ENCODE measurements at places on chromosomes 13 and 19.

- DNase-seq, result no peak
Observed at GRCh38 chr13:73513751-73514150, 454.9 kb downstream of the KLF5 start.

DNA sequence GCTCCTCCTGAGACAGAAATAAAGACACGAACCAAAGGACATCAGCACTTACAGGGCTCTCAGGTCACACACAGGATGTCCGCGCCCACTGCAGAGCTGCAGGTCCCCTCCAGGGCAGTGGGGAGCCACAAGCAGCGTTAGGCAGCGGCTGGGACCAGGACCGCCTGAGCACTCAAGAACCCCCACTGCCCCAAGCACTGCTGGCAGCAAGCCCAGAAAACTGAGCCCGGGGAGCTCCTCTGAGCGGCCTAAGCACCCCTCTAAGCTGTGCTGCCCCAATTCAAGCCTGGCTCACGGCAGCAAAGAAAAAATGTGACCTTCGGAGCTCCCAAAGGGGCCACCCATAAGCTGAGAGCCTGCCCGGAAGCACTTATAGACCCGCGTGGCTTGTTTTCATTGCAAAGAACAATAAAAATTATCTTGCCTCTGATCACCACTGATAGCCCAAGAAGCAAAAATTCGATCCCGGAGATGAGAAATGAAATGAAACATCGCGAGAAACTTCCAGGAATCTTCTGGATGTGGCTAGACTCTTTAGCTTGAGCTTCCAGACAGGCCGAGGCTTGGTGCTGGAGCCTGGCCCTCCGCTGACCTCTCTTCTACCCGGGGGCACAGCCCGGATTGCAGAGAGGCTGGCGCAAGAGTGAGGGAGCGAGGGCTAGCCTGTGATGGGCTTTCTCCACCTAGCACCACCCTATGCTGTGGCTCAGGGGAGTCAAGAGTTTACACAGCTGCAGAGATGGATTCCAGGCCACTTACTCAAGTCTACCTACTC lies 6.3 kb downstream of the DPP9 start:
- DNase-seq, result no peak

DNA sequence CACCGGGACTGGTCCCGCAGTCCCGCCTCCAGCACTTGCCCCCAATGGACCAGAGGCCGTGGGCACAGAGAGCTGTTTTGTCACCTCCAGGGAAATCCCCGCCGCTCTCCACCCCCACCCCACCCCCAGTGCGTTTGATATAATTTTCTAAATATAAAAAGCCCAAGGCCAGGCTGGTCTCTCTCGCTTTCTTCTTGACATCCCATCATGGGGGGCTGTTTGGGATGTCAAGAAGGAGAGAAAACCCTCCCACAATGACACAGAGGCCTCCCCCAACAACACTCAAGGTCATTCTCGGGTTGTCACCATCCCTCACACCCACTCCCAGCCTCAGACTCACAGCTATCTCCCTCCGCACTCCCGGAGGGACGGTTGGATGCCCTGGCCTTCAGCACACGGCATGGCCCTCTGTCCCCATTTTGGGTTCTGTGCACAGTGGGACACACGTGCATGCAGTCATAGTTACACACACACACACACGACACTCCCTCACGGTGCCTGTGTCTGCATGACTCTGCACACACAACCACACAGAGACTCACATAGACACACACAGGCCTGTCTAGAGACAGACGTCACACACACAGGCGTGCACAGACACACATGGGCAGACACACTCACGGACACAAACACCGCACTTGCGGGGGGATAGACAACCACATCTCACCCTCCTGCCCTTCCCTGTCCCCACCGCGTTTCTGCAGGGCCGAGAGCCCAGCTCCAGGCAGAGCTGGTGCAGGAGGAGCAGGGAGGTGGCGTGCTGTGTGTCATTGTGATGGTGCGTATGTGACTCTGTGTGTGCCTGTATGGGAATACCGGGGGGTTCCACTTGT lies 4.8 kb upstream of the NFIC start:
- DNase-seq, result no peak

DNA sequence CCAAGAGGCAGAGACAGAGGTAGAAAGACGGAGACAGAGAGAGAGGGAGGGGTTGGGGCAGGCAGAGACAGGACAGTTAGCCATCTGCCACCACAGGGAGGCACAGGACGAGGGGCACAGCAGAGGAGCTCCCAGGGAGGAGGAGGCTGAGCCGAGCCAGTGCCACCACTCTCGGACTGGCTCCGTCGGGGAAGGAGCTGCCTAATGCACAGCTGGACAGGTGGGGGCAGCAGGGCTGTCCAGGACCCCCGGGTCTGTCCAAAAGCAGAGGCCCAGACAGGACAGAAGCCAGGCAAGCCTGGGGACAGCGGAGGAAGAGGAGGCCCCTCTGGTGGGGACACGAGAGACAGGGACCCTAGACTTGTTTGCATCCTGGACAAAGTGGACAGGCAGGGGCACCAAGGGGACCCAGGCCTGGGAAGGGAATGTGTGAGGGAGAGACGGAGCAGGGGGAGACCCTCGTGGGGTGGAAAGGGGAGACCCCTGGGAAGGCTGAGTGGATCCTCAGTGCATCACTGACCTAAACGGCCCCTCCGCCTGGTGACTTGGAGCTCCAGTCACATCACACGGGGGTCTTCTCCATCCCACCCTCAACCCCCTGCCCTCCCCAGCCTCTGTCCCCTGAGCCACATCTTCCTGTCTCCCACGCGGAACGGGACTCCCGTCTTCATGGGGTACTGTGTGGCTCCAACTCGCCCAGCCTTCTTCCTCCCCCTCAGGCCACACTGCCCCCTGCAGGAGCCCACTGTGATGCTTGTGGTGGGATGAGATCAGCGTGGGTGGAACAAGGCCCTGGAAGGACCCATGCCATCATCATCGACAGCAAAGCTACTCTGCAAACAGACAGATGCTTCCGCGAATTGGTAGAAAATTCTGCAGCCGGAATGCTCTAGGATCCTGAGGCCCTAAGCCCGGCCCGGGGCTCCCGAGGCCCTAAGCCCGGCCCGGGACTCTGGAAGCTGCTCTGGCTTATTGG lies 915 bp downstream of the F10 start:
- no peak for DNase-seq

- no peak for DNase-seq
Observed at GRCh38 chr19:50719566-50719965, at the start of gene SHANK1. Gene SHANK1 (minus strand): TSS chr19:50719802. CDS start chr19:50716919, 2,883 bp downstream.

DNA sequence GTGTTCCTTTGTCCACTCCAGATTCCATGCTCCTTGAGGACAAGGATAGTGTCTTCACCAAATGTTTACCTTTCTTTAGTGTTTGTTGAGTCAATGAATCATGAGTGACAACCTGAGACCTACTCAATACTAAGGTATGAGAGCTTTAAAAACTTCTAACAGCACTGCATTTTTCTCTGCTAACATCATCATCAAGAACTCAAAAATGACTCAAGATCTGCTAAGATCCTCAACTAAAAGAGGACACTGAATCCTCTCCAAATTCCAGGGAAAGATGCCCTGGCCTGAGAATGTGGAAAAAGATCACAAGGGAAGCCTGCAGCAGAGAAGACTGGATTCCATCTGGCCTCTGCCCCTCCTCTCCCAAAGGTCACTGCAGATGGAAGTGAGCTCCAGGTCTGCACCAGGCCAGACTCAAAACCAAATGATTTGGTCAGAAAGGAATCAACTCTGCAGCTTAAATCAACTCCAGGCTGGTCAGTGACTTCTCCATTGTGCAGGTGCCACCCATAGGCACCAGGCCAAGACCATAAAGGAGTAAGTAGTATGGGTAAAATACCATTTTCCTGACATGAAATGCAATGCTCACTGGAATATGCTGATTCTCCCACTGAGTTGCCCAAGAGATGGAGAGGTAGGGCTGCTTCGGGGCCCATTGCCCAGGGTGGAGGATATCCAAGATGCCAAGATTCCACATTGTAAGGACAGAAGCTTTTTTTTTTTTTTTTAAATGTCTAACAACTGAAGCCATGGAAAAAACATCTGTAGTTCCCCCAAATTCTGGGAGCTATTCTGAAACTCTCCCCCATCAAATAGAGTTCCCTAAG lies 89.5 kb upstream of the DOCK9 start:
- peak; percentile 31 for DNase-seq

GRCh38 chr19:1893791-1894190 lies 8.5 kb upstream of the ABHD17A start:
- DNase-seq, result no peak

GRCh38 chr13:98664047-98664446 lies 87.1 kb upstream of the STK24 start:
- DNase-seq, result no peak

DNA sequence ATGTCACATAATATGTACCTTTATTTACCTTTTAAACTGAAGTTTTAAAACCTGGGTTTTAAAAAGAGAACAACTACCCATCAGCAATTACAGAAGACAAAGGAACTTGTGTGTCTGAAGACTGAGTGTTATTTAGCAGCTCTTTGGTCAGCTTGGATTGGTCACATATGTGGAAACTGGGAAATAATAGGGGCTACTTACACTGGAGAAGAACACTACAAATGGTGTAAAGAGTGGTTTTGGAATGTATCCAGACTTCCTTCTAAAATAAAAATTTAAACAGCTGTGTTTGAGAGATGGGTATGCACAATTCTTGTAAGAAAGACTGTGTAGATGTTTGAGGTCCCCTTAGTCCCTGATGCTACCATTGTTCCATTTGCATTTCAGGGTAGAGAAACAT lies 13.3 kb downstream of the TNFRSF19 start:
- DNase-seq, result no peak

DNA sequence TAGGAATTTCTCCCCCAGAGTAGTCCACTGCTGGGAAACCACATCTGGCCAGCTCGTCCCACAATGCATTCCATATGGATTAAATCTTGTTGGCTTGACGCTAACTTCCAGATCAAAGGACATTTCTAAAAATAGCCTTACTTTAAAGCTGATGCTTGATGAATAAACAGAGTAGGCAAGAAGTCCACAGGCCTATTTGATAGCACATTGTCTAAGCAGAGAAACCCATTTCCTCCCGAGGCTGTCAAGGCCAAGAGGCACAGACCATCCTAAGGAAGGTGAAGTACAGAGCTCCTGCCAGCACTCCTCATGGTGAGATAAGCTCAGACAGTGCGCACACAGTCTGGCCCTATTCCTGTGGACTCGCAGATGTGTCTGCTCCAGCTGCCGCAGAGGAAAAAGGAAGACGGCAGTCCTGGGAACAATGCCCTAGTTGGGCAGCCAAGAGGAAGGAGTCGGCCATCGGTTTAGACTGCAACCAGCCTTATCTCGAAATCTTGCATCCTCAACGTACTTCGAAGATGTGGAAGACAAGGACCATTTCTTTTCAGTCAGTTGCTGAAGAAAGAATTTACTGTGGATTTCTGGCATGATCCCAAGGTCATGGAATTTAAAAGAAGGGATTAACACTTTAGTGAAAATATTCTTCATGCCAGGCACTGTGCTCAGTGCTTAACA lies 156.8 kb downstream of the RGCC start:
- peak; percentile 83 for DNase-seq

DNA sequence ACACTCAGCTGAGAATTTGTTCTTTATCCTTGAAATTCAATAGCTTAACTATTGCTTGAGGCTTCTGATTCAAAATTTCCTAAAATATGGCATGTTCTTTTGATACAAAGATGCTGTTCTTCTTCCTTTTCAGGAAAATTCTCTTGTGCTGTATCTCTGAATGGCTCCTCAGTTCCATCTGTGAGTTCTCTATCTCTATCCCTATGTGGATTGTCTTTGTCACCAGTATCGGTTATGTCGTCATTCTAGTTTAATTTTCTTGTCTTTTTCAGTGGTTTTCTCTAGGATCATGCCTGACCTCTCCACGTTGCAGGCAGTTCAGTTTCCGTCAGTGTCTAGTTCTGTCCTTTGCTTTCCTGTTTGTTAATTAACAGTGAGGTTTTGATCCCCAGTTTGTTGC lies 104.6 kb upstream of the GJB6 start:
- DNase-seq, result no peak

DNA sequence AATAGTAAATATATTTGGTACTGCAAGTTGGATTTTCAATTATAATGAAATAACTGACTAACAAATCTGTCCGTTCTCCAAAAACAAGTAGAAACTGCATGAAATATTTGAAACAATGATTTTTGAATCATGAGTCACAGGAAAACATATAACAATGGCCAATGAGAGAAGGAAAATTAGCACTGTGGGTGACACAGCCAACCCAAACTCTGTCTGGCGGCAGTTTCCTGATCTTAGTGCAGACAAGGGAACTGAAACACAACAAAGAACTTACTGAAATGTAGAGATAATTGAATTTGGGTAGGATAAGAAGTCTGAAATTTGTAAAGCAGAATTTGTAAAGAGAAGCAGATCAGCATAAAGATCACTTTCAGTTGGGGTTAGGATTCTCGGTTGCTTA lies 2743.3 kb upstream of the PCDH20 start:
- peak; percentile 33 for DNase-seq

- DNase-seq, result no peak
Observed at GRCh38 chr19:1065606-1066109, 1.3 kb upstream of the ARHGAP45 start.

GRCh38 chr13:44400736-44401135 lies 27.1 kb downstream of the SERP2 start:
- no peak for DNase-seq

DNA sequence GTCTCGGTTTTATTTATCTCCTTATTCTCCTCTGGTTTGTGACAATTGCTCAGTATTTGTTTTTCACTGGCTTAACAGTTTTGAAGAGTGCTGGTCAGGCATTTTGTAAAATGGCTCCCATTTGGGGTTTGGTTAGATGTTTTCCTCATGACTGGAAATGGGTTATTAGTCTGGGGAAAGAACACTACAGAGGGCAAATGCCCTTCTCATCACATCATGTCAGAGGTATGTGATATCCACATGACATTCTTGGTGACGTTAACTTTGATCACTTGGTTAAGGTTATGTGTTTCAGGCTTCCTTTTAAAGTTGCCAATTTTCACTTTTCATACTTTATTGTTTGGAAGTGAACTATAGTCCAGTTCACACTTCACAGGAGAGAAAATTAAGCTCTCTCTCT lies 74.8 kb upstream of the KLHL1 start:
- no peak for DNase-seq

DNA sequence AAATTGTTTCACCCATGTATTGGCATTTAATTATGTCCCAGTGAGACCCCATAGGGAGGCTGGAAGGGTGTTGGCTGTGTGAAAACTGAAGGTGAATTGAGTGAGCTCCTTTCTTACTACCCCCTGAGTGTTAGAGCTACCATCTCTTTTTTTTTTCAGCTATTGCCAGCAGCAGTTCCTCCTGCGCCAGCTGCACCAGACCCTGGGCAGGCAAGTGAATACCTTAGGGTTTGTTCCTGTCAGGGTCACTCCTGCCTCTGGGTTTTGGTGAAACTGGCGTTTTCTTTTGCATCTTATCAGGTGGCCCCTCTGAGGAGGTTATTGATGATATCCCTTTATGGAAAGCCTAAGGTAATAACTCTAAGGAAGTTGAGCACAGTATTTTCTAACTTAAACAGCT lies 25.5 kb downstream of the CEACAM8 start:
- no peak for DNase-seq
